ENCODE measurements at places on chromosomes 7 and 10. TPM values are rescaled to one million over a fixed set of nuclear protein-coding genes. Genes with fewer than 3 reads are reported as not detected.

The GRM3 gene
- not detected for total RNA-seq

The LRRD1 gene
- total RNA-seq = not detected

The BICC1 gene
- 13.5 TPM for total RNA-seq

The PVRIG gene
- not detected for total RNA-seq

The MEST gene
- total RNA-seq = 104 TPM

The EZH2 gene
- 11.8 TPM for total RNA-seq

The NSUN6 gene
- 3.4 TPM for total RNA-seq

The LIPJ gene
- total RNA-seq = not detected

The ZNF239 gene
- 5.1 TPM for total RNA-seq

The KMT2C gene
- 6.1 TPM for total RNA-seq

The GIMAP7 gene
- not detected for total RNA-seq

The PIK3AP1 gene
- total RNA-seq = 0.29 TPM

The APBB1IP gene
- total RNA-seq = not detected

The ARMC3 gene
- total RNA-seq = not detected

The BPGM gene
- total RNA-seq = 29.4 TPM

The AZGP1 gene
- total RNA-seq = not detected

The C7orf57 gene
- total RNA-seq = 0.18 TPM

The KCND2 gene
- 1.4 TPM for total RNA-seq

The TMEM213 gene
- not detected for total RNA-seq

The COX19 gene
- total RNA-seq = 3.2 TPM

The OR2A25 gene
- total RNA-seq = not detected

The CRHR2 gene
- total RNA-seq = not detected

The MBL2 gene
- not detected for total RNA-seq

The TAS2R5 gene
- not detected for total RNA-seq

The ANKRD7 gene
- total RNA-seq = 2.6 TPM

The BZW2 gene
- 102 TPM for total RNA-seq

The DDC gene
- total RNA-seq = not detected

The PLAU gene
- 14.9 TPM for total RNA-seq

The TRIM73 gene
- not detected for total RNA-seq

The KCNH2 gene
- 8.7 TPM for total RNA-seq

The MYH16 gene
- total RNA-seq = not detected

The PTF1A gene
- not detected for total RNA-seq

The LBX1 gene
- total RNA-seq = not detected

The ZNHIT1 gene
- 174 TPM for total RNA-seq

Data from myometrial cell (primary cell).